ENCODE measurements at places on chromosomes 1 and 21.

GRCh38 chr1:116889380-116889779 is 20.3 kb upstream of the PTGFRN start:
- DNase-seq: no peak

- peak; percentile 18 for DNase-seq
Observed at GRCh38 chr21:36499578-36500471, 19.9 kb upstream of the CLDN14 start.

DNA sequence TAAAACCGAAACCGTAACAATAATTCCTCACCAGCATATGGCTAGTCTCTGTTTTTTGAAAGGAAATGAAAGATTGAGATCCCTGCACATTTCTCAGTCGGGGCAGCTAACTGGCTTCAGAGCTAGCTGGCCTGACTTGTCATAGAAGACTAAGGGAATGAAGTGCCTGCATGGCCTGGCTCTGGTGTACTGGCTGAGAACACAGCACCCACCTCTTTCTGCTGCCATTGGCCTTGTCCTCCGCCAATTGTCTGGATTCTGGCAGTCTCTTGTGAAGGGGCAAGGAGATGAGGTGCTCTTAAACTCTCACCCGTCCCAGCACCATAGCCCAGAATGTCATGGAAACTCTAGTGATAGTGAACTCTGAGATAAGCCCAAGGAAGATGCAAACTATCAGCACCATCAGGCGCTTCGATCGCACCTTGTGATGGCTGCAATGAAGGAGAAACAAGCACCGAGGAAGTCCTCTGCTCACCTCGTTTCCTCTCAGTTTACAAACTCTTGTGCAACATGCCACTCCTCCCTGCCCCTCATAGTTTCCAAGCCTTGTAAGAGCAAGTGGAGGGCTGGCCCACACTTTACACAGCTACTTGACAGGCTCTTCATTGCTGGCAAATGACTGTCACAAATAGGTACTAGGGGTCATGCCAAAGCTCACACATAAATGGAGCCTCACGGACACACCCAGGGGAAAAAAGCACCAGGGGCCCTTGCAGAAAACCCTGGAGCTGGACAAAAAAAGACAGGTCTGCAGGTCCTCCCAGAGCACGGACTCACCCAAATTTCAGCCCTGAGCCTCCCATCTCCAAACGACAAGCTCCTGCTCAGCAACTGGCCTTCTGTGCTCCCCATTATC is 16.4 kb downstream of the INPP5B start:
- DNase-seq: no peak

- DNase-seq: no peak
Observed at GRCh38 chr1:121558514-121558913, 373.7 kb downstream of the SRGAP2C start.

DNA sequence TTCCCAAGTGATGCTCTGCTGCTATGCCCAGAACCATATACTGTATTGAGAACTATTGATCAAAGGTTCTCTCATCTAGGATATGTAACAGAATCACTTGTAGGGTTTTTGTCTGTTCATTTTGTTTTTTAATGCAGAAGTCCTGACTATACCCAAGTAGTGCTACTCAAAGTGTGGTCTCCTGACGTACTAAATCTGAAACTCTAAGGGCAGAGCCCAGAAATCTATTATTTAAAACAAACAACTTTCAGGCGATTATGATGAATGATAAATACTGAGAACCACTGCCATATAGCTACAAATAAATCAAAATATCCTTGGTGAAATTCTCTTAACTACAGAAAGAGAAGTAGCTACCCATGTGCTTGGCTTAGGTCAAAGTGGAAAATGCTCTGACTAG is 10.1 kb downstream of the ZZZ3 start:
- no peak for DNase-seq

- no peak for DNase-seq
Observed at GRCh38 chr1:201183209-201183608, 7.4 kb upstream of the IGFN1 start.

DNA sequence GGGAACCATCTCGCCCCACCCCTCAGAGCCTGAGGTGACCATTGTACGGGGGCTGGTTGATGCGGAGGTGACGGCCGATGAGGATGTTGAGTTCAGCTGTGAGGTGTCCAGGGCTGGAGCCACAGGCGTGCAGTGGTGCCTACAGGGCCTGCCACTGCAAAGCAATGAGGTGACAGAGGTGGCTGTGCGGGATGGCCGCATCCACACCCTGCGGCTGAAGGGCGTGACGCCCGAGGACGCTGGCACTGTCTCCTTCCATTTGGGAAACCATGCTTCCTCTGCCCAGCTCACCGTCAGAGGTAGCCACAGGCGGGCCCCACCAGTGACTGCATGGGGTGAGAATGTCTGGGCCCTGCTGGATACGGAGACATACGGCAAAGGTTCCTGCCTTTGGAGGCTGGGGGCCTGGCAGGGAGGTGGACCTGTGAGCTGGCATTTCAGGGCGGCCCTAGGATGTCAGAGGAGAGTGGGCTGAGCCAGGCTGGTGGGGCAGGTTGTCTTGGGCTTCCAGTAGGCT is 98.5 kb downstream of the TRIM11 start:
- no peak for DNase-seq

DNA sequence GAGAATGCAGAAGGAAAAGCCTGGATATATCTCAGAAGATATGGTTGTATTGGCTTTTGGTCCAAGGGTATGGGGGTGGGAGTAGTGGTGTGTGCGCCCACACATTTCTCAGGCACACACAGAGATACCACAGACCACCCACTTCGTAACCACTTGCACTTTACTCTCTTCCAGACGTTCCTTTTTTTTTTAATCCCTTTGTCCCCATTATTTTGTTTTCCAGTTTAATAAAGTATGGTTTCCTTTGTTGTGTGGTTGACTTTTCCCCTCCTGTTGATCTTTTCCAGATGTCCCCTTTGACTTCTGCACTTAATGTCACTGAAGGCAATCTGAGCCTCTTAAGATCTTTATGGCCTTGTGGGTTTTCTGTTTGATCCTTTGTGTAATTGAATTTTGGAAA is 10.5 kb upstream of the TARS2 start:
- DNase-seq: no peak

- no peak for DNase-seq
Observed at GRCh38 chr21:17002594-17003257, 510.1 kb upstream of the CXADR start.

DNA sequence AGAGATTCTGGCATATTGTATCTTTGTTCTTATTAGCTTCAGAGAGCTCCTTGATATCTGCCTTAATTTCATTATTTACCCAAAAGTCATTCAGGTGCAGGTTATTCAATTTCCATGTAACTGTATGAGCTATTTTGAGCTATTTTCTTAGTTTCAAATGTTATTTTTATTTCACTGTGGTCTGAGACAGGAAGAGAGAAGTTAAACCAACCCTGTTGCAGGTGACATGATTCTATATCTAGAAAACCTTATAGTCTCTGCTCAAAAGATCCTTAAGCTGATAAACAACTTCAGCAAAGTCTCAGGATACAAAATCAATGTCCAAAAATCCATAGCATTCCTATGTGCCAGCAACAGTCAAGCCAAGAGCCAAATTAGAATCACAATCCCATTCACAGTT is 1644.0 kb upstream of the B3GALT2 start:
- no peak for DNase-seq

GRCh38 chr1:115925467-115925866 is 50.8 kb upstream of the SLC22A15 start:
- DNase-seq: no peak

DNA sequence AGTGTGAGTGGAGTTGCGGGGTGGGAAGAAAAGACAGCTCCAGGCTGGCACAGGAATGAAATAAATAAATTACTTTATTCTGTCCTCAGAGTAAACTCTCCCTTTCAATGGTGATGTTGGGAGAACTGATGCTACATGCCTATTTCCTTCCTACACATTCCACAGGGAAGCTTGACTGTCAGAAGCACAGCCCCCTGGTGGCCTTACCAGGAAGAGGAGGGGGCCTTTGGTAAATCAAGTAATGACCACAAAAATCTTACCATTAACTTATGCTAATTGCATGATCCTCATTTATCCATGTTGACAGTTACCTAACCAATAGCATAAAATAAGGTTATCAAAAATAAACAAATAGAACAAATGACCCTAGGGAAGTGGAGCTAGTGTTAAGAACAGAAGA is 605.0 kb upstream of the PKN2 start:
- no peak for DNase-seq

GRCh38 chr1:13889495-13889894 is 189.5 kb downstream of the PRDM2 start:
- no peak for DNase-seq

- no peak for DNase-seq
Observed at GRCh38 chr1:12630946-12631530, 12.8 kb upstream of the AADACL4 start.

DNA sequence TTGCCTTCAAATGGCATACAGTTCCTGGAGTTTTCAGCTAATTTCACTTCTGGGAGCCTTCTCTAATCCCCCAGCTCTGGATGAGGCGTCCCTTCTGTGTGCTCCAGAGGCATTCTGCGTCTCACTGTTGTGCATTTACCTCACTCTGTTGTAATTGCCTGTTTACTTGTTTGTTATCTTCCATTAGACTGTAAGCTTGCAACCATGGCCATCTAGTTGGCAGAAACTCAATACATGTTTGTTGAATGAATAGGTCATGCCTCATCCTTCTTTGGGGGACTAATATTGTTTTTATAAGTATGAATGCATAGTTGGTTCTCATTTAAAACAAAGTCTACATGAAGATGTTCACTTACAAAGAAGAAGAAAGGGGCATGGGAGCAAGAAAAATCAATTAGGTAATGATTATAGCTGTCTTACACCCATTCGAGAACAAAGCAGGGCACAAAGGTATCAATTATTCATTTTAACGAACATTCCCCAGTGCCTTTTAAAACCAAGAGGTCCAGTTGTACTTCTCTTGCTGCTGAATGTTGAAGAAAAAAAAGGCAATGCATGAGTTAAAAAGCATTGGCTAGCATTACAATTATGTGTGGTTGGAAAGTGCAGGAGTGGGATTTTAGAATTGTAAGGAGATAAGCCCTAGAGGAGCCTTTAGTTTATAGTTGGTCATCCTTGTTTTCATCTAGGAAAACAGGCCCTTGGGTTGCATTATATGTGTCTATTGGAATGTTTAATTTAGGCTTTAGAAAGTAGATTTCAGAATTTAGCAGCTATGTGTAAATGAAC is 6.0 kb downstream of the RGL1 start:
- DNase-seq: no peak

DNA sequence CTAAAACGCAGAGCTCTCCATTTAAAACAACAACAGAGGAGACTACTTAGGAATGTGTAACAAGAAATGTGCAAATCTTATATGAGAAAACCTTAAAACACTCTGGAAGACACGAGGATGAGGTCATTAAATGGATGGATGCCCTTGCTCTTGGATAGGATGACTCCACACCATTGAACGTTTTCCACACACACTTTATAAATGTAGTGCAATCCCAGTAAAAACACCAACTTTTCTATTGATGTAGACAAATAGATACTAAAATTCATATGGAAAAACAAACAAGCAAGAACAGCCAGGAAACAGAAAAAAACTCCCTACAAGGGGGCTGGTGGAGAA is 18.4 kb upstream of the COL6A1 start:
- DNase-seq: peak; percentile 26

GRCh38 chr1:202871367-202871766 is 17.6 kb downstream of the RABIF start:
- no peak for DNase-seq

DNA sequence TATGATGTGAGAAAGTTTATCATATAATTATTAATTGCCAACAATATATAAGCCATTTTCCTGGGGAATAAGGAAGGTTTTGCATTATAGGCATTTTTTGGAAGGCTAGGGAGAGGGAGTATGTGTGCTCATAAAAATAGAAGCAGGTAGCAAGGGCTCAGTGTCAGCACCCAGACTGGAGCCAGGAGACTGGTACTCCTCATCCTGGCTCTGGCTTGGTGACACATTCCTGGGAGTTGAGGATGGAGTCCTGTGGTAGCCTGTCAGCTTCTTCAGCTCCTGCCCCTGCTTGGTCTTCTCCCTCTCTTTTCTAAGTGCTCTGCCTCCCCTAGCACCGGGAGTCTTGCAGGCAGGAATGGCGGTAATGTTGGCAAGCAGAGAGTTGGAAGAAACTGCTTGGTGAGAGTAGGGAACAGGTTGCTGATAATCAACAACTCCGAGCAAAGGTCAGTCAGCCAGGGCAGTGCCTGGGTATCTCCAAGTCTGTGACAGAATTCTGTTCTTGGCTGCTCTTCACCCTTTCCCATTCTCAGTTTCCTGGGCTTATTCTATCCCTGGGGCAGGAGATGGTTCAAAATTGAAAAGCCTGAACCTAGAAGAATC is 23.0 kb downstream of the GIPC2 start:
- DNase-seq: no peak

- DNase-seq: no peak
Observed at GRCh38 chr1:33111965-33112364, 31.0 kb downstream of the AZIN2 start.

- DNase-seq: no peak
Observed at GRCh38 chr1:55860798-55861519, 645.8 kb upstream of the USP24 start.

DNA sequence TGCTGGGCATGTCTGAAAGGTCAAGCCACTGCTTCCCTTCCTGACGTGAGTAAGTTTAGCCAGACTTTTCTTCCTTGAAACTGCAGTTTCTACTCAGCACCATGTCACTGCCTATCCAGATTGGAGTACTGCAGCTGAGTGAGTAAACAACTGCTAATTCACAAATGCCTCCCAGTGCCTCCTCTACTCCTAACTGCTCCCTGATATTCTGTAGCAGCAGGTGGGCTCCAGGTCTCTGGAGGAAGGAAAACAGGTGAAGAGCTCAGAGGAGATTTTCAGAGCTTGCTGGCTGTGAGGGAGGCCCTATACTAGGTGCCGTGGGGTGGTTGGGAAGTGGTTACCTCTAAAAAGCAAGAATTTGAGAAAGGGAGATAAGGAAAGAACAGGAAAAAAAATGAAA is 96.5 kb downstream of the KIF14 start:
- no peak for DNase-seq

- no peak for DNase-seq
Observed at GRCh38 chr1:113895961-113896360, 8.6 kb upstream of the BCL2L15 start.

DNA sequence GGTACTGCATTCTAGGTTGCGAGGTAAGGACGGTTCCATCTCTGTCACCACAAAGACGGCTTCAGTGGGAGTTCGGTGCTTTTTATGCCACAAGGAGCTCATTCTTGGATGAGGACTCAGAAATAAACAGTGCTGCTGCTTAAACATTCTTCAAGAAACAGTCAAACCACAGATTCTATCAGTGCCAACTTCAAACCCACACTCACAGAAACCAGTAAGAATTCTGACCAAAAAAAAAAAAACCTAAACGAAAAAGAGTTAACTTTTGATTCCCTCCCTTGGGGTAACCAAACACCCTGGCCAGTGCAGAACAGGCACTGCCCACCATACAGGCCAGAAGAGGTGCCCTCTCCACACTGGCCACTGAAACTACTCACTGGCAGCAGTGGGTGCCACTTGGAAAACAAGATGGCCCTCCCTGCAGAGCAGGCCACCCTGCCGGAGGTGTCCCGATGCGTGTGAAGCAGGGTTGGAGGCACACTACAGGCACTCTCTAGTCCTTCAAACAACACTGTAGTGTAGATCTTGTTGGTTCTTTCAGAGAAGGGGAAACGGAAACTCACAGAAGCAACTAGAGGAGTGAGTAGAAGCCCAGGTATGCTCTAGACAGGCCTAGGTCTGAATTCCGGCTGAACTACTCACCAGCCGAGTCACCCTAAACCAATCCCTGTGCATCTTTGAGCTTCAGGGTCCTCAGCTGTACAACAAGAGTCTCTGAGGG is 87.3 kb upstream of the TLR5 start:
- no peak for DNase-seq

GRCh38 chr1:64923294-64923718 is 43.0 kb downstream of the JAK1 start:
- no peak for DNase-seq

- no peak for DNase-seq
Observed at GRCh38 chr21:34827445-34828235, 158.8 kb downstream of the CLIC6 start.
